Right ventricle myocardium inferior (tissue), 1 donor: ENCODE measurements at places on chromosomes 12 and 14. TPM values are rescaled to one million over a fixed set of nuclear protein-coding genes. Genes with fewer than 3 reads are reported as not detected.

GRCh38 chr12:114411071-114411837 lies 5.3 kb upstream of the TBX5 start:
- DNase-seq, result peak; percentile 43

DNA sequence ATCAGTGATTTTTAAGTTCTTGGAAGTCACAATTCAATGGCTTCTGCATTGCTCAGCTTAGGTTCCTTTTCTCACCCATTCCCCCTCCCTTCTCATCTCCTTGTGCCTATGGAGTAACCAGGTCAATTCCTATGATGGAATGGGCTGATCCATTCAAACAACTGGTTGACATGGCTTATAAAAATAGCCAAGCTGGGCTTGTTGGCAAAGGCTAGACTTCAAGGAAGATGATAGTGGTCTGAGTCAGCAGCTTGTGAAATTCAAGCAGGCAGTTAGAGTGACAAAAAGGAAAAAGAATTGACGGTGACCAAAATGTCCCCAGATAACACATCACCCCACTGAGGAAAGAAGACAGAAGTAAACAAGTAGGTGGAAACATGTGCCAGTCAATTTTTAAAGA lies 119.9 kb upstream of the PCED1B start:
- DNase-seq, result no peak

DNA sequence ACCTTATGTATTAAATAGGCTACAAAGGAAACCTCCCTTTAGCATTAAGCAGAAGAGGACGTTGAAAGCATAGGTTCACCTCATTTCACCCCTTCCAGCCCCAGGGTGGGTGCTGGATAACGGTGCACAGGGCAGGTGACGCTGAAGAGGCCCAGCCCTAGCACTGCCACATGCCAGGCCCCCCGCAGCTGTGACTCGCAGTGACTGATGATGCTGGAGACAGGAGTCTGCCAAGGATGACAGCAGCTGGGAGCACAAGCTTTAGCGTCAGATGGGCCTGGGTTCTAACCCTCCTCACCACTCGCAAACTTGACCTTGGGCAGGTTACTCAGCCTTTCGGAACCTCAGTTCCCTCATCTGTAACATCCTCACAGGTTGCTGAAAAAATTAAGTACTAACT lies 76.7 kb downstream of the TBK1 start:
- no peak for DNase-seq

DNA sequence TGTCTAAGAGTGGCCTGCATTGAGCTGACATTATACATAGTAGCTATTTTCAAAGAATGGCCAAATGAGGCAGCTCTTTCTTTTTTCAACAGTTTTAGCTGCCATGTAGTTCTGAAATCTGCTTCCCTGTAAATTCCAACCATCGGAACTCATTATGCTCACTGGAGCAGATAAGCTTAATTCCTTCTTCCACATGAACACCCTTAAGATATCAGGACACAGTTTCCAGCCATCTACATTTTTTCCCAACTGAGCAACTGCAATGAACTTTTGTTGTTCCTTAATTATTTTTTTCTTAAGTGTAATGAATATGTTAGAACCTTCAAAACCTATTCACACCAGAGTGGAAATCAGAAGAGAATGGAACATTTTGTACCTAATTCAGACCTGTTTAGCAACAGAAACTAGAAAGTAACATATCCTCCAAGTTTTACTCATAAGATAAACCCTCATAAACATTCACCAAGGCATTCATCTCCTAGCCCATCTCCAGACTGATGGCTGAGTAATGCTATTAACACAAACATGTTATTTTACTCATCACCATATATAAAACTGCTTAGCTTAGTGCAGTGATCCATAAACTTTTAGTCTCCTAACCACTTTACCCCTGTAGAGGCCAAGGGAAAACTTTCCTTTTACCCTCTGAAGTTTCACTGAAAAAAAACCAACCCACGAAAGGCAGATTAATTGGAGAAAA lies 296.1 kb upstream of the SYT1 start:
- no peak for DNase-seq

GRCh38 chr12:110042264-110042663 lies 6.1 kb downstream of the C12orf76 start:
- no peak for DNase-seq

GRCh38 chr12:124456652-124457152 lies 110.7 kb downstream of the NCOR2 start:
- peak; percentile 75 for DNase-seq

DNA sequence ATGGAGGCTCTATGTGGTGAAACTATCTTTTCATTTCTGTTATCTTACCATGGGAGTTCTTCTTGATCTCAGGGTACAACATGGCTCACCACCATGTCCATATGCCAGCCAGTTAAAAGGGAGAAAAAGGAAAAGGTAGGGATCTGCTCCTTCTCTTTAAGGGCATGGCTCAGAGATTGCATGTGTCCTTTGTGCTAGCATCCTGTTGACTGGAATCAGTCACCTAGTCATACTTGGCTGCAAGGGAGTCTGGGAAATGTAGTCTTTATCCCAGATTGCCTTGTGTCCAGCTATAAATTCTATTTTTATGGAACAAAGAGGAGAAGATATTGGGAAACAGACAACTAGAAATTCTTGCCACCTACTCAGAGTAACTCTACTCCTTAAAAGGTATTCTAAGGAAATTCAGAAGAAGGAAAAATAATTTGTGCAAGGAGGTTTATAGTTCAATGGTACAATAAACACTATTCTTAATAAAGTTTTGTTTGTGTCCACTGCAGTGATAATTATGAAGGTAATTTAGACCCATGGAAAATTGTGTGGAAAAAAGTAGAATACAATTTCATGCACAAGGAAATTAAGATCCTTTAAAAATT lies 86.4 kb upstream of the RPH3A start:
- no peak for DNase-seq

- no peak for DNase-seq
Measured at GRCh38 chr14:28412077-28412476, 354.5 kb upstream of the FOXG1 start.

DNA sequence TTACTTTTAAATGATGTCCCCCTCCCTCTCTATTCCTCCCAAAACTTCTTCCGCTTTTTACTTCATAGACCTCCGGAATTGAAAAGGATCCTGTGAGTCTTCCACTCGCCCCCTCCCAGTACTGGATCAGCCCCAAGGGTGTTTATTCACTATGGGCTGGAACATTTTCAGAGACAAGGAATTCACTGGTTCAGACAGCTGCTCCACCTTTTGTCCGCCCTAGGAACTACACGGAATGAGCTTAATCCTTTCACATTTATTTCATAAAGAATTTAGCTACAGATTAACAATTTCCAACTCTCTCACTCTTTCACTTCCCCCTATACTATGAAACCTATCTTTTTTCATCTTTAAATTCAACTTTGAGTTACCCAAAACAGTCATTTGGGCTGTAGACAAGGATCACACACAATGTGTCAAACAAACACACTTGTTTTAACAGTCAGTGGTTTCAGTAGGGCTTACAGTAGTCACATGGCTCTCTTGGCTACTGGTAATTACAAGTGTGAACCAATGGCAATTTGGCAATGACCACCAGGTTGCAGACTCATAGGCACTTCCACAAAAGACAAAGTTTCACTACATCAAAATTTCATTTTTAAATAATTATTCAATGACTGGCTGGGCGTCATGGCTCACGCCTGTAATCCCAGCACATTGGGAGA lies 20.6 kb downstream of the CNIH1 start:
- no peak for DNase-seq

DNA sequence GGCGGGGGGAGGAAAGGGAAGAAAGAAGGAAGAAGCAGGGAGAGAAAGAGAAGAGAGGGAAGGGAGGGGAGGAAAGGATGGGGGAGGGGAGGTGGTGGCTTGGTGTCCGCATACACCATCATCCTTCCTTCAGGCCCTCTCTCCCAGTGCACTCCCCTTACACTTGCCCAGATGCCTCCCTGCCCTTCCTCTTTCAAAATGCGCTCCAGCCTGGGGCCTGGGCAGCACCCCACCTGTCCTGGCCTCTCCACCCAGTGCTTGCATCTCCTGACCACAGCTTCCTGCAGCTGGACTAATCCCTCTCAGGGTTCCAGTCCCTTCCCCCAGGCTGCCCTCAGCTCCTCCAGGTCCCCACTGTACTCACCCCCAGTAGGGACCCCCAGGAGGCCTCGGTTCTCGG lies 12.6 kb upstream of the DIO3 start:
- DNase-seq, result no peak

DNA sequence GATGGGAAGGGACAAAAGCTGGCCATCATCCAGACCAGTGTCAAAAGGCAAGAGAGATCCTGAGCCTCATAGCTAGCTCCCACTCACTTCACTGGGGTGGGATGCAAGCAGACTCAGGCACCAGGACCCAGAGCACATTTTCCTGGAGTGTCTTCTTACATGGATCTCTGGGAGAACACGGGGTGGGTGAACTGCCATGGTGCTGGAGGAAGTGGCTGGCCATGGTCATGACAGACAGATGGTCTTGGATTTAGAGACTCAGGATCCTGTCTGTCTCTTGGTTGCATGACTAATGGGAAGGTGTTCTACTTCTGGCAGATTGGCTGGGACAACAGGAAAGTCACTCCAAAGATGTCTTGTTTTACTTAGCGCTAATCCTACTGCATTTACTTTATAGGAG lies 311.5 kb downstream of the ATP23 start:
- DNase-seq, result no peak

- DNase-seq, result no peak
Measured at GRCh38 chr12:38662829-38663228, 242.6 kb downstream of the CPNE8 start.

- DNase-seq, result no peak
Measured at GRCh38 chr14:39212034-39212433, 21.7 kb upstream of the MIA2 start.

- no peak for DNase-seq
Measured at GRCh38 chr12:53102883-53103807, at the start of gene SOAT2. Gene SOAT2, plus strand, starts transcription at chr12:53103486. Its CDS starts 92 bp downstream, at chr12:53103578.

- no peak for DNase-seq
Measured at GRCh38 chr14:72717220-72717619, 176.7 kb downstream of the DPF3 start.

GRCh38 chr12:121224591-121224990 lies 14.7 kb downstream of the P2RX4 start:
- no peak for DNase-seq

The DBX2 gene
- 0.24 TPM for total RNA-seq

The SERPINA5 gene
- 4.1 TPM for total RNA-seq

The OVCH1 gene
- total RNA-seq, result 0.24 TPM

The PAWR gene
- 11.8 TPM for total RNA-seq

The HOXC6 gene
- 0.41 TPM for total RNA-seq

The POTEM gene
- total RNA-seq, result not detected

The SCNN1A gene
- 0.46 TPM for total RNA-seq

The VSIG10 gene
- 12.4 TPM for total RNA-seq

The P2RX4 gene
- total RNA-seq, result 4.7 TPM

The OR4M1 gene
- not detected for total RNA-seq
